ENCODE measurements at places on chromosomes 3 and 15. TPM values are rescaled to one million over a fixed set of nuclear protein-coding genes. Genes with fewer than 3 reads are reported as not detected.

Gene PDCD7
- 9.8 TPM for polyA plus RNA-seq

Gene PDCD6IP
- 15.1 TPM for polyA plus RNA-seq

Gene GPR62
- polyA plus RNA-seq, result not detected

Gene HDC
- polyA plus RNA-seq, result 0.23 TPM

Gene LMCD1
- 14.0 TPM for polyA plus RNA-seq

Gene RLBP1
- not detected for polyA plus RNA-seq

Gene RCN2
- 21.3 TPM for polyA plus RNA-seq

Gene ULK4
- 2.3 TPM for polyA plus RNA-seq

Gene CHRD
- polyA plus RNA-seq, result 96.7 TPM

Gene THRB
- polyA plus RNA-seq, result 2.1 TPM

Gene GPD1L
- 10.4 TPM for polyA plus RNA-seq

Gene TMEM212
- not detected for polyA plus RNA-seq

Gene AQR
- 7.8 TPM for polyA plus RNA-seq

Gene GOLGA6L7
- polyA plus RNA-seq, result not detected

Gene LACTB
- 7.3 TPM for polyA plus RNA-seq

Gene MKRN2OS
- 3.2 TPM for polyA plus RNA-seq

Gene CLDN11
- 0.87 TPM for polyA plus RNA-seq

Gene RASGRF1
- 1.8 TPM for polyA plus RNA-seq

Gene DUOXA2
- 0.16 TPM for polyA plus RNA-seq

Gene FSIP1
- 0.11 TPM for polyA plus RNA-seq

Gene MESP1
- 1.1 TPM for polyA plus RNA-seq

Gene GPR160
- polyA plus RNA-seq, result 5.1 TPM

Gene IGF2BP2
- polyA plus RNA-seq, result 11.2 TPM

Gene AADAC
- polyA plus RNA-seq, result 20.7 TPM

Gene P3H2
- 5.0 TPM for polyA plus RNA-seq

Gene SPESP1
- 0.61 TPM for polyA plus RNA-seq

Gene CP
- 2.4 TPM for polyA plus RNA-seq

Gene KNG1
- polyA plus RNA-seq, result not detected

Gene SLC22A14
- polyA plus RNA-seq, result 0.35 TPM

Gene SNX22
- 4.0 TPM for polyA plus RNA-seq

Gene SRGAP3
- polyA plus RNA-seq, result 2.2 TPM

Gene XCR1
- polyA plus RNA-seq, result not detected

Gene ADCY5
- polyA plus RNA-seq, result 9.1 TPM

Gene DCUN1D1
- 6.2 TPM for polyA plus RNA-seq

Gene CD80
- polyA plus RNA-seq, result 0.14 TPM

Gene CNOT10
- polyA plus RNA-seq, result 11.1 TPM

Gene IGSF11
- 6.2 TPM for polyA plus RNA-seq

Gene PYGO1
- polyA plus RNA-seq, result 0.73 TPM

Gene CPN2
- not detected for polyA plus RNA-seq

Gene TRPM1
- not detected for polyA plus RNA-seq

Gene ROPN1
- polyA plus RNA-seq, result not detected

Gene USP8
- 18.4 TPM for polyA plus RNA-seq

Gene CCR8
- polyA plus RNA-seq, result not detected

Gene KLHL6
- 0.27 TPM for polyA plus RNA-seq

Gene ADAMTS9
- 19.2 TPM for polyA plus RNA-seq

Gene KCNAB1
- polyA plus RNA-seq, result 4.9 TPM

Gene TUSC7
- polyA plus RNA-seq, result not detected

Gene NR2E3
- polyA plus RNA-seq, result 0.59 TPM

Gene SPATA12
- polyA plus RNA-seq, result not detected

Gene C2CD4B
- polyA plus RNA-seq, result 36.2 TPM

Gene CCR5
- polyA plus RNA-seq, result 0.27 TPM

Gene ZNF774
- 11.9 TPM for polyA plus RNA-seq

Gene FAM174B
- 26.8 TPM for polyA plus RNA-seq

Gene MINAR1
- polyA plus RNA-seq, result 1.1 TPM

Gene ANKUB1
- polyA plus RNA-seq, result not detected

Gene ZNF619
- polyA plus RNA-seq, result 1.3 TPM

Gene AGBL1
- under 0.01 TPM for polyA plus RNA-seq

Gene GOLGA6B
- polyA plus RNA-seq, result not detected

Measured in pancreas (tissue), 10 donors.